ENCODE measurements at places on chromosomes 6 and 20.

DNA sequence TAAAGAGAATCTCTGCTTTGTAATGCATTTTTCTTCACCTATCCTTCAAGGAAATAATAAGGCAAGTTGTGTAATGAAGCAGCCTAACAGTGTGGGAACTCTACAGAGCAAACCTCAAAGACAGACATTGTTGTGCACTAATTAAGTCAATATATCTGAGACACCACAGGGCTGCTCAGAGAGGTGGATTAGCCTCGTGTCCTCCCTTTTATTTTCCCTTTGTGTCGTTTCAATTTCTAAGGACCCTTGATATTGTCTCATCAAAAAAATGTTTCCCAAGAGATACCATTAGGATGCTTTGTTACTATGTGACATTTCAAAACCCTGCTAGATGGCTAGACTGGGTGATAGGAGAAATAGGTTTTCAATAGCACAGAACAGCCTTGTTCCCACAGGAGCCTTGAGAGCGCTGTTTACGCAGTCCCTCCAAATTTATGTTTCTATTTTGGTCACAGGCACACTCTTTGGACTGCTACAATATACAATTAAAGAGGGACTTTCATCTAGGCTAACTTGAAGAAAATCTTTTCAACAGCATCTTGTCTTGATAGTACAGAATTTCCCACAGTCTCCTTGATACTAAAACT lies 23.1 kb downstream of the UBE3D start:
- no peak for DNase-seq

DNA sequence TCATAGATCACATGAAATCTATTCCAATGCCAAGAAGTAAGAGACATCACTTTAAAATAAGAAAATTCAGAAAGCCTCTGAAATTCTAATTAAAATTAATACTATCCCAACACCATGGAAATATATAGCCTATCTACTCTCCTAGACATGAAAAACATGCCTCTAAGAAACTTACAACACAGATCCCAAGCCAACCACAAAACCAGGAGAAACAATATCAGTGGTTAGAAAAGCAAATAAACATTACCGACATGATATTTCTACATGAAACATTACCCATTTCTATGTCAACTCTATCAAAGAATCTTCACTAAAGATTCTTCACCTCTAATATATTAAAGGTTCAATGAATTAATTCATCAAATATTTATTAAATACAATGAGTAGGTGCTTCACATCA lies 4.8 kb downstream of the EPB41L2 start:
- DNase-seq: no peak

DNA sequence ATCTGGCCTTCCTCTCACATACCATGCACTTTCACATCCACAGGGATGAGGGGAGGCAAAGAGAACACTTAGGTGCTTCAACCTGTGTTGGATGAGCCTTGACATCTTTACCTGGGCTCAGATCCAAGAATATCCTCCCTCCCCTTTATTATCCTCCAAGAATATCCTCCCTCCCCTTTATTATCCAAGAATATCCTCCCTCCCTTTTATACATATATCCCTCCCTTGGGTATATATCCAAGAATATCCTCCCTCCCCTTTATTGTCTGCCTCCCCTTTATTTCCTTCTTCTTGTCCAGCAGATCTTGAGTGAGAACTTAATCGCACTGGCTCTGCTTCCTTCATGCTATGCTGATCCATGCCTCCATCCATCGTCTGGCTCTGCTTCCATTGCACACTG lies 30.3 kb downstream of the LAMA4 start:
- DNase-seq: no peak

GRCh38 chr6:161844804-161845203 lies 570.9 kb upstream of the AGPAT4 start:
- DNase-seq: no peak

DNA sequence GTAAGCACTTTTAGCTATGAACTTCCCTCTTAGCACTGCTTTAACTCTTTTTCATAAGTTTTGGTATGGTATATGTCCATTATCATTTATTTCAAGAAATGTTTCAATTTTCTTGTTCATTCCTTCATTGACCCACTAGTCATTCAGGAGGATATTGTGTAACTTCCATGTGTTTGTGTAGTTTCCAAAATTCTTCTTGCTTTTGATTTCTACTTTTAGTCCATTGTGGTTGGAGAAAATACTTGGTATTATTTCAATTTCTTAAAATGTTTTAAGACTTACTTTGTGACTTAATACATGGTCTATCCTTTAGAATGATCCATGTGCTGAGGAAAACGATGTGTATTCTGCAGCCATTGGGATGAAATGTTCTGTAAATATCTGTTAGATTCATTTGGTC lies 176.5 kb downstream of the CENPW start:
- no peak for DNase-seq

- DNase-seq: no peak
Measured at GRCh38 chr20:24766826-24767622, 182.0 kb upstream of the CST7 start.

GRCh38 chr6:170176136-170176897 lies 114.6 kb downstream of the DLL1 start:
- no peak for DNase-seq

DNA sequence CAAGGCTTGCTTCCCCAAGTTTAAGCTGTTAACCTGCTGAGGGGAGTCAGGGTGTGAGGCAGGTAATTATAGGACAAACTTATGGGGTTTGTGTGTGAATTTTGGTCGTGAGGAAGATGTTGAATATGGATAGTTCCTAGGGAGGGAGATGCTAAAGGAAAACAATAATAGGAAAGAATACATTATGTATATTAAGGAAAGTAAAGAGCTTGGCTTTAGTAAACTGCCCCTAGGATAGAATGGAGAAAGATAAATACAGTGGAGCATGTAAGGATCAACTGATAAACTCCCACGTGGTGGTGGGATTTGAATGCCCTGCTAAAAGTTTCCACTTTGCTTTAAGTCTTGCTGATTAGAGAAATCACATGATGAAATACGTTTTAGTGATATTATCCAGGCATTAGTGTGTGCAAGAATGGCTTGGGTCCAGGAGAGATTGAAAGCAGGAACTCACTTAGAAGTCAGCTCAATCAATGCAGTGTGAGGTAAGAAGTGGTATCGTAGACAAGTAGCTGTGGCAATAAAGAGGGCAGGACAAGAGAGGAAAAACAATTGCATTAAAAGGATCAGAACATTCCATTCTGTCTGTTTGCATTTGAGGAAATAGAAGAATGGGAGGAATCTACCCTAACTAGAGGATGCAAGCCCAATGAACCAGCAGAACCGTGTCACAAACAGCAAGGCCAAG lies 52.5 kb downstream of the RPS12 start:
- DNase-seq: no peak

DNA sequence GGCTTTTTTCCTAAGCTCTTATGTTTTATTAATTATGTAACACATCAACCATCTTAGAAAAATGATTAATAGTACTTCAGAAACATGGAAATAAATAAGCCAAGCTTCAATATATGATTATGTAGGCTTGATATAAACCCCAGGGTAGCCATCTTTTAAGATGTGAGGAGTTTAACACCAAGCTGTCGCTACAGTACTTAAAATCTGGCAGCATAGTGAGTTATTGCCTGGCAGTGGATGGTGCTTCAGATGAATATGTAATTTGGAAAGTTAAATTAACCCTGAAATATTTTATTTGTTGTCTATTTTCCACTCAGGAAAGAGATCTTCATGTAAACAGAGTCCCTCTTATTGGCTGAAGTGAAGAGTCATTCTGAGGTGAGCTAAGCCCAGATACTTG lies 339.0 kb upstream of the ZFP64 start:
- DNase-seq: no peak

GRCh38 chr6:121492536-121492935 lies 57.1 kb downstream of the GJA1 start:
- no peak for DNase-seq

DNA sequence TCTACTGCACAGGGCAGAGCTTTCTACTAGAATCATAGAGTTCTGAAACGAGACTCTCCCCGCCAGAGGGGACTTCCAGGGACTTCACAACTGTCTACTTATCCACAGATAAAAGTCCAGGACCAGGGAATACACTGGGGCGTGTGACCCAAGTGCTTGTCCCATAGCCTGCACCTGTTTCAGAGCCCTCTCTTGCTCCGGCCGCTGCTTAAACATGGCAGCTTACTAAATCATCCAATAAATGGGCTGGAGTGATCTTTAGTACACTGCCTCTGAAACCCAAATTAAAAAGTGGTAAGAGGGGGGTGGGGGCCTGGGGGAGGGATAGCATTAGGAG lies 8.9 kb upstream of the RAB44 start:
- peak; percentile 71 for DNase-seq

DNA sequence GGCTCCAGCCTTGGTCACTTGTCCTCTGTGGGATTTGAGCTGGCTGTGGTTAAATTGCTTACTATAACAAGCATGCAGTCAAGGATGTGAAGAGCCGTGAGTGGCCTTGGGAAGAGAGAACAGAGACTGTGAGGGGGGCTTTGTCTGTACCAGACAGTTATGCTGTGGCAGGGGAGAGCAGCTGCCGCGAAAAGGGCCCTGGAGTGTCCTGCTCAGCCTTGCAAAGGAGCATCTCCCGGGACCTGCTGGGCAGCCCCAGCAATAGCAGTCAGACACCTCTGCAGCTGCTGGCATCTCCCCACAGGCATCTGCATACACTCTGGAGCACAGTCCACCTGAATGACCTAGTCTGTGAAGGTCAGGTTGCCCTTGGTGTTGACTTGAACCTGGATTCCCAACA lies 6.3 kb downstream of the EBF4 start:
- no peak for DNase-seq

- DNase-seq: no peak
Measured at GRCh38 chr6:57162516-57162915, 9.6 kb upstream of the BAG2 start.

DNA sequence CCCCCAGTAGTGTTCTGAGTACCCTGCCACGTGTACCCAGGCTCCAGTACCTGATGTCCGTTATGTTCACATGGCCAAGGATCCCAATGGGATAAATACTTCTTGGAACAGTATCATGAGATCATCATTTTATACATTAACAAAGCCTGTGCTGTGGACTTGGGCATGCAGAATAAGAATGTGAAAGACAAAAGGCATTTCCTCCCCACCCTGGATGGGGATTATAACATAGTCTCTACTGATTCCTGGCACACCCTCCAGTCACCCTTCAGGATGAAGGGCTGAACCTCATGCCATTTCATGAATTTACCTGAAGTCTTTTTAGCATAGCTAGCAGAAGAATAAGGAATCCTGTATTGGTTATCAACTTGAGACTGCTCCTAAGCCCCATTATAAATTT lies 2.8 kb downstream of the TNFRSF21 start:
- no peak for DNase-seq

GRCh38 chr6:47733879-47734558 lies 35.6 kb downstream of the ADGRF4 start:
- peak; percentile 43 for DNase-seq

GRCh38 chr6:143579703-143580102 lies 68.2 kb upstream of the FUCA2 start:
- no peak for DNase-seq

DNA sequence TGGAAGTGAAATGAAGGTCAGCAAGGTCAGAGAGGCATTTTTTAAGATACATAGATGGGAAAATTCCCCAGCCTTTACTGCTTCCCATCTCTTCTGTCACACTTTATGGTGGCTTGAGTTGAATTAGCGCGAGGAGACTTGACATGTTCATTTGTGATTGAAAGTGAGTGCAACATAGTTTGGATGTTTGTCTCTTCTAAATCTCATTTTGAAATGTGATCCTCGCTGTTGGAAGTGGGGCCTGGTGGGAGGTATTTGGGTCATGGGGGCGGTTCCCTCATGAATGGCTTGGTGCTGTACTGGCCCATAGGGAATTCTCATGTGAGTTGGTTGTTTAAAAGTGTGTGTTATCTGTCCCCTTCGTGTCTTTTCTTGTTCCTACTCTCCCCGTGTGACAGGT lies 237.2 kb downstream of the CDKAL1 start:
- no peak for DNase-seq

GRCh38 chr6:14062345-14063029 lies 55.1 kb upstream of the CD83 start:
- no peak for DNase-seq

DNA sequence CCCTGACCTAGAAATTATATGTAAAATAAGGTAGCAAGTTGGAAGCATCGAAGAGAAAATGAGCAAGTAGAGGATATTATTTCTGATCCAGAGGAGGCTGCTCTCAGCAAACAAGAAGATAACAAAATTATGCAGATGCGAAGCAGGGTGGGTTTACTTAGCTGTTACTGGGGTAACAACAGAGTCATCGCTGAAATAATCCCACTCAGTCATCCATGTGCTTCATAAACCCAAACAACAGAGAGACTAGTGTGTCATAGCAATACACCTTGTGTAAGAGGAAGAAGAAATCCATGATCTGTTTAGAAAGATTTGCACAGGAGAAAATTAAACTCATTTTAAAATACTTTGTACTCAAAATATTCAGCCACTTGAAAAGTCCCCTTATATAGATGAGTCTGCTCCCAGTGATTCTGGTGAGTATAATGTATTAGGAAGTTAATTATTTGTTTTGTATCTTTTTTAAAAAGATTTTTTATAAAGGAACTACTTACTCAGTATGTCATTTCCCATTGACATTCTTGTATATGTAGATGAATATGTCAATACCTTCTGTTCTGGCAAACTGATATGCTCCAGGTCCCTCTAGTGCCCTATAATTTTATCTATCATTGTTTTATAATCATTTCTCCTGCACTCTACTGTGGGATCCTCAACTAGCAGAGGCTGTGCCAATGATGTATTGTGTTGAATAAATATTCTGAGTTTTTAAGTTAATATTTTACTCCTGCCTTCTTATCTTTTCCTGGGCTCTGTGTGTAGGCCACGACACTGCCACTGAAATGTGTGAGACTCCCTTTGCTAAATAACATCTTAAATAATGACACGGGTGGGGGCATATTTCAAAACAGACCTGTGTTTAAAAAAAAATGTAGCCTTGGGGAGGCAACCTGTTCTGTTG lies 8.6 kb upstream of the HIVEP2 start:
- no peak for DNase-seq

DNA sequence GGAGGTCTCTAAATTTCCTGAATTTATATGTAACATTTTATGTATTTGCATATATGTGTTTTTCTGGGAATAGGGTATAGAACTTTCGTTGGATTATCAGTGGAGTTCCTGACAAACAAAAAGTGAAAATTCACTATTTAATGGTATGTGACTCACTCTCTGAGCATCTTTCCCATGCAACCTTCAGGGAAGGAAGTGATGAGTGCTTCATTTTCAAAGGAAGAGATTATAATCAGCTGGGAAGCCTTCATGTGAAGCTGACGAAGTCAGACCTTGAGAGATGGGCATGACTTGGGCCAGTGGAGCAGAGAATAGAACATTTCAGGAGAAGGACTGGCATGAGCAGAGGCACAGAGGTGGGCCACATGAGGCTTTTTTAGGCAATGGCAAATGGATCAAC lies 72.7 kb downstream of the FAXC start:
- DNase-seq: no peak

- DNase-seq: no peak
Measured at GRCh38 chr6:141963543-141964295, 169.0 kb upstream of the GJE1 start.

- DNase-seq: no peak
Measured at GRCh38 chr6:74596588-74596987, 609.3 kb downstream of the COL12A1 start.

All from myocyte (in vitro differentiated cells).